Activated T-helper 1 cell treated with Interleukin-2 at 50 U/mL for 16 hours (primary cell): ENCODE measurements at places on chromosomes 3 and 15.

GRCh38 chr3:176362191-176362731 is 835.0 kb downstream of the TBL1XR1 start:
- no peak for DNase-seq

GRCh38 chr3:139377378-139377777 is 12.1 kb downstream of the COPB2 start:
- no peak for DNase-seq

DNA sequence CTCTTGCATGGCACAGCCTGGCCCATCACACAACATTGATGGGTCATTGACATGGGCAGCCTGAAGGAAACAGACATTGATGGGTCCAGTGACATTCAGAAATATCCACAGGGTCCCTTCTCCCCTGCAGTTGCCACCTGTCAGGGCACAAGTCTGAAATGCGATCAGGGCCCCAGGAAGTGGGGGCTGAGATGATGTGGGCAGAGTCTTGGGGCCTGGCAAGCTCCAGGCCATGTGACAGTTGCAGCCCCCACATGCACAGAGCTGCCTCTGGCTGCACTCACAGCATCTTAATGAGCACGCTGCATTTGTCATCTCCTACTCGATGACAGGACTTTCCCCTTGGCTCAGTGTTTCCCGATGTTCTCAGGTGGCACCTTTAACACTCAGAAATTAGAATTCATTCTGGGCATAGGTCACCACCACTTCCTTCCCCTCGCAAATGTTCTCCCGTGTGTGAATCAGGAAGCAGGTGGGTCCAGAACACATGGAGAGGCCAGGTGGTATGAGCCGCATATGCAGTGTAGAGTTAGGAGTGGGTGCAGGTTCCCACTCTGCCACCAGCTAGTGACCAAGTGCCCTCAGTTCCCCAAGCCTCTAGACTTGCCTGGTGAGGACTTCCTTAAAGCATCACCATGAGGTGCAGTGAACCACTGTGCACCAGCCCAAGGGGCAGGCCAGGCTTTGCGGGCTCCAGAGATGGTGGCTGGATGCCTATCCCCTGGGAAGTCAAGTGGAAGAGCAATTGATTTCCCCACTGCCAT is 1.6 kb upstream of the TXNRD3 start:
- DNase-seq: no peak

DNA sequence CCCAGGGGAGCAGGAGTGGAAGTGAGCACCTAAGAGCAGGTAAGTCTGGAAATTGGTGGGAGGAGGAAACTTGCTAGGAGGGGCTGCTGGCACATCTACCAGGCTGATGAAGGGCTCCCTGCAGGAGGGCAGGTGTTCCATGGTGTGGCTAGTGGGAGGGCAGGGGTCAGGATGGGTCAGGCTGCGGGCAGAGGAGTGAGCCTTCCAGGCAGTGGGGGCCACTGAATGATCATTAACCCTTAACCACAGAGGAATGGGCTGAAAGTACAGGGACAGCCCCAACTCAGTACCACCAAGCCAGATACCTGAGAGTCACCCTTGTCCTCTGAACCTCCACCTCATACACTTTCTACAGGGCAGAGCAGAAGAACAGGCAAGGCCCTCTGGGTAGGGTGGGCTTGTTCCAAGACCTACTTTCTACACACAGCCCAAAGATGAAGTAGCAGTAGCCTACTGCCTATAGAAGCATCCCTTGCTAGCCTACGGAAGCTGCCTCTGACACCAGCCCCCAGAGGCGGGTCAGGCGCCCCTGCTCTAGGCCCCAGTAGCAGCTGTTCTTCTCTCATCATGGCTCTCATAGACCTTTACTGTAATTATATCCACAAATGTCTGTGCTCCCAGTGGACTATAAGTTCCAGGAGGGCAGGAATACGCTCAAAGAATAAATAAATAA is 4.6 kb downstream of the RAB6B start:
- DNase-seq: no peak

DNA sequence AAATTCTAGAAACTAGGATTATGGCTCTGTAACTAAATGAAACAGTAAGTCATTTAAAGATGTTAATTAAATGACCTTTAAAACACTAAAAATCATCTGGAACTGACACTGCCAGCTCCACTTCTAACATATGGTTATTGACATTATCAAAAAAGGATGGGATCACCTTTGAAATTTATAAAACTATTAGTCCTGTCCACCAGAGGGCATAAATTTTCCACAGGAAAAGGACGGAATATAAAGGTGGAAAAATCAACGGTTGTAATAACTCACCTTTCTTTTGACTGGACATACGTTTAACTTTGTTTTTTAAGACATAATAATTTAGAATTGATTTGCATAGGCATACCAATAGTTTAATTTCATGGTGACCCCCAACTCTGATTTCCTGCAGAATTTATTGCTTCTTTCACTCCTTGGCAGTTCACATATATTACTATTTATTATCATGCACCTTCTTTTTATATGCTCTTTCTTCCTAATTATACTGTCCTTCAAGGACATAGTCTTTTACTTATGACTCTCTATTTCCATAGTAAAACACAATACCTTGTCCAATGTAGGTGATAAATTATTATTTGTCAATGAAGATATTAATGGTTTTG is 345.7 kb downstream of the CADM2 start:
- no peak for DNase-seq

DNA sequence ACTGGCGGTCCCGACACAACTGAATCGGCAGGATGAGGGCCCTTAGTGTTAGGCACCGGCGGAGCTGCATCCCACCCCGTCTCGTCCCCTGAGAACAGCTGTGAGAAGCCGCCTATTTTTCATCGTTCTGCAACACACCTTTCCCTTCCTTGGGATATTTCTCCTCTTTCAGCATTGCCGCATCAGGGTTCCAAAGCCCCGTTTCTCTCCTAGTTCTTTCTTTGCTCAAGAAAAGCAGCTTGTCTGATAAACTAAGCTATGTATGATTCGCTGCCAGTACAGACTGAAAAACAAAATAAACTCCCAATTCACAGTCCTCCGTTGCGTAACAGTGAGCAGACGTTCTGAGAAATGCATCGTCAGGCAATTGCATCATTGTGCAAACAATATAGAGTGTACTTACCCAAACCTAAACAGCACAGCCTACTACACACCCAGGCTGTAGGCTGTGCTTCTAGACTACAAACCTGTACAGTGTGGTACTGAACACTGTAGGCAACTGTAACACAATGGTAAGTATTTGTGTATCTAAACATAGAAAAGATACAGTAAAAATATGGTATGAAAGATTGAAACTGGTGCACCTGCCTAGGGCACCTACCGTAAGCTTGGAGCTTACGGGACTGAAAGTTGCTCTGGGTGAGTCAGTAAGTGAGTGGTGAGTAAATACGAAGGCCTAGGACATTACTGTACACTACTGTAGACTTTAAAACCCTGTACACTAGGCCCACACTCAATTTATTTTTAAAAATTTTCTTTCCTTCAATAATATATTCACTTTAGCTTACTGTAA is 8.9 kb upstream of the ADAMTS17 start:
- DNase-seq: no peak

DNA sequence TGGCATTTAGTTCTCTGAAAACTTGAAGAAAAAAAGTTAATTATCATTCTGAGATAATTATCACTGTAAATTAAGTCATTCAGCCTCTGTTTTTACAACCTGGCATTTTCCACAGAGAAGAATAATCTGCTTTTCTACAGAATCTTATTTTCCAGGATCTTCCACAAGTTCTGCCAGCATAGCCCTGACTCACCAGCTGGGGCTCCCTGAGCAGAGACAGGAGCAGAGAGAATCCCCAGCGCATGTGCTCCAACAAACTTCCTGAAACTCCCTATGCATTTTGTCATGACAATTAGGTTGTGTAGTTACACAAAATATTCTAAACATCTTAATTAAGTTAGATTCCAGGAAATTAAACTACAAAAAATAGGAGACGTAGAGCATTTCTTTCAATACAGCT is 32.1 kb upstream of the TMEM207 start:
- DNase-seq: no peak

GRCh38 chr3:48215019-48215418 is 8.3 kb upstream of the CAMP start:
- DNase-seq: no peak

- DNase-seq: no peak
These were observed 5.4 kb downstream of the FYCO1 start for GRCh38 chr3:45990181-45990580.

DNA sequence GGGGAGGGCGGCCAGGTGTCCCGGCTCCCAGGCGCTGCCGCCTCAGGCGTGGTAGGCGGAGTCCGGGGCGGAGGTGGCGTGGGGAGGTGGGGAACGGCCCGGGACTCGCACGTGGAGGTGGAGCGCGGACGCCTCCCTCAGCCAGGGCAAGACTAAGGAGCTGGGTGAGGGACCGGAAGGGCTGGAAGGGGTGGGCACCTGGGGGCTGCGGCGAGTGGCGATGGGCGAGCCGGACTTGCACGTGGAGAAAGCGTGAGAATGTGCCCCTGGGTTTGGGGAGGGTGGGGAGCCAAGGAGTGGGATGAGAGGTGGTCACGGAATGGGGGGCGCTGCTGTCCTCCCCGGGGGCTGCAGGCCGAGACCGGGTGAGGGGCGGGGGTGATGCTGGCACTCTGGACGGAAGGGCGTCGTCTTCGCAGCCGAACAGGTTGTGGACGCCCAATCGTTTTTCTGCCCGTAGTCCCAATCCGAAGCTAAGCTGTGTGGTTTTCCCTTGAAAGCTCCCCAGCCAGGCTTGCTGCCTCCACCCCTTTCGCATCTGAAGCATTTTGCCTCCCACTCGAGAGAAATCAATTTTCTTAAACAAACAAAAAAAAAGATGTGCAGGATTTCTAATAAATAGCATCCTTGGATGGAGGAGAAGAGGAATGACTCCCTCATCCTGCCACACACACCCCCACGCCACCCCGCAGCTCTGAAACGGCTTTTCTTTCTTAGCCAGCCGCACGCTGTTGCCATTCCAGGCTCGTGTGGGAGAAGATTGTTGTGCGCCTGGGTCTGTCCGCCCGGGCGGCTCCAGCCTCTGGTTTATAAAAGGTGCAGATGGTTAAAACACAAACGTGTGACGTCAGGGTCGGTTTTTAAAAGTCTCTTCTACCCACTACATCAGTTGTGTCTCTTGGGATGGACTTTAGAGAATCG is 62.5 kb upstream of the ANKRD28 start:
- no peak for DNase-seq

- no peak for DNase-seq
These were observed 752.2 kb upstream of the CFAP20DC start for GRCh38 chr3:59802045-59802444.
